Nucleus accumbens (tissue), 56 donors: ENCODE measurements at places on chromosomes 7 and 10.

DNA sequence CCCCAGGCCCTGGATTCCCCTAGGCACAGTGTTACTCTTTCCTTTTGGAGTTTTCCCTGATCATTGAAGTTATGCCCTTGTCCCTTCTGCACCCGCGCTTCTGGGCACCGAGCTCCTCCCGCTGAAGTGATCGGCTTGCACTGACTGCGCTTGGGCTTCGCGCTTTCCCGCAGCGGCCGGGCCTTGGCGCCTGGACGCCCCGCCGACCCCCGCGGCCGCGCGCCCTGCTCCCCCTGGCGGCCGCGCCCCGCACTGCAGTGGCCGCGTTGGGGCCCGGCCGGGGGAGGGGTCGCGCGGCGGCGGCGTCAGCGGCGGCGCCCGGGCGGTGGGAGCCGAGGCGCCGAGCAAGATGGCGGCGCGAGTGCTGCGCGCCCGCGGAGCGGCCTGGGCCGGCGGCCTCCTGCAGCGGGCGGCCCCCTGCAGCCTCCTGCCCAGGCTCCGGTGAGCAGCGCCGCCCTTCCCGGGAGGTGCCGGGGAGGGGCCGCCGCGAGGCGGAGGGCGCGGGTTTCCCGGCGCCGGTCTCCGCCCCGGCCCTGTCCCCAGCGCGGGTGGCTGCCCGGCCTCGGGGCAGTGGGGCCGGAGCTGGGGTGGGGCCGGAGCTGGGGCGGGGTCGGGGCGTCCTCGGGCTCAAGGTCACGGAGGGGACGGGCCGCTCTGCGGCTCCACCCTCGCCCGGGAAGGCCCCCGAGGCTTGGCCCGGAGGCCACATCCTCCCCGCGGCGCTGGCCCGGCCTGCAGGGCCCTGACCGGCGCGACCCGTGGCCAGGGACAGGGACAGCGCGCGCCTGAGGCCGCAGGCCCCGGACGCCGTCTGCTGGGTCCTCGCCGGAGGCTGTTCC, at the start of gene NIPSNAP2:
Gene NIPSNAP2 (plus strand): TSS at position 325 of the 839 bp plus-strand sequence. CDS start 25 bp downstream, at position 350.
- peak; percentile 64 for DNase-seq

GRCh38 chr7:117129521-117129955, 176.2 kb downstream of the ST7 start:
- DNase-seq, result no peak

- DNase-seq, result no peak
Measured at GRCh38 chr7:141928845-141929195, 12.6 kb downstream of the OR9A4 start.

- DNase-seq, result no peak
Measured at GRCh38 chr10:16581202-16581601, 59.5 kb upstream of the C1QL3 start.

DNA sequence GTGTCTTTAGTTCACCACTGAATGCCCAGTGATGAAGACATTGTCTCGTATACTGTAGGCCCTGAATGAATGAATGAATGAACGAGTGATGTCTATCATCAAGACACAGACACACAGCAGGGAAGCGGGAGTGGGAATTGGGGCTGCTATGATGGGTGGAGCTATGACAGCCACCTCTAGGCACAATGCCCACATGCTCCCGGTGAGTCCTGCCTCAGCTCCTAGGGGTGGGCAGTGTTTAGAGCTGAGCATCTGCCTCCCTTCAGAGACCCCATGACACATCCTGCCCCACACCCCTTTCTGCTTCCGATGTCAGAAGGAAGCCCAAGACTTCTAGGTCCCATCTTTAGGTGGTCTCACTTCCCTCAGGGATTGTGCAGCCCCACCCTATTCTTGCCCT, 714.1 kb downstream of the PARD3 start:
- no peak for DNase-seq

GRCh38 chr7:124310934-124311390, 278.1 kb upstream of the TMEM229A start:
- no peak for DNase-seq

DNA sequence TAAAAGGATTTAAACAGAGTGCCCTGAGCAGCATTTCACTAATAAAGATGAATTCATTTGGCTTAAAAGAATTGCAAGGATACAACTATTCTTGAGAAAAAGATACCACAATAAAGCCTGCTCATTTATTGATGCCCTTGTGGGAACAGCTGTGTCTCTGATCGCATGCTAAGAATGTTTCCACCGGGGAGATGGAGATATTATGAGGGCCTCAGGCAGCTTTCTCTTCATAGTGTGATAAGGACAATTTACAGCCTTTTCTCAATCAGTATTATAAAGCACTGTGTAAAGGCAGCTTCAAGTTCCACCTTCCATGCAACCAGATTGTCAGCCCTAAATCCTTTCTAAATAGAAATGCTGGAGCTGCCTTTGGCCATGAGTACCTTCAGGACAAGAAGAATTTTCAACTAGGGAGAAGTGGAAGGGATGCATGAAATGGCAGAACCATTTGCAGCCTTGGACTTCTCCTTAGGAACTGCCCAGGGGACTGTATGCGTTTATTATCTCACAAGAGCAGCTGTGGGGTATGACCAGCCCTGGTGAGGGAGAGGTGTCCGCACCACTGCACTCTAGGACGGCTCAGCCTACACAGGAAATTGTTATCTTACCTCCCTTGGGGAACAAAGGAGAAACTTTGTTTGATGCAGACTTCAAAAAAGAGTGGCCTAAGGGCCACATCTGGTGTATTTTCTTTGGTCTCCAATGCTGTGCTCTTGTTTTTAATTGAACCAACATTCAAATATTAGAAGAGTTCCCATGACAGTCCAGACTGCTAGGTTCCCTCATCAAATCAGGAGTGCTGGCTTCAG, 116.9 kb upstream of the PCGF5 start:
- DNase-seq, result no peak

GRCh38 chr7:15345216-15345615, 216.6 kb downstream of the AGMO start:
- DNase-seq, result no peak

DNA sequence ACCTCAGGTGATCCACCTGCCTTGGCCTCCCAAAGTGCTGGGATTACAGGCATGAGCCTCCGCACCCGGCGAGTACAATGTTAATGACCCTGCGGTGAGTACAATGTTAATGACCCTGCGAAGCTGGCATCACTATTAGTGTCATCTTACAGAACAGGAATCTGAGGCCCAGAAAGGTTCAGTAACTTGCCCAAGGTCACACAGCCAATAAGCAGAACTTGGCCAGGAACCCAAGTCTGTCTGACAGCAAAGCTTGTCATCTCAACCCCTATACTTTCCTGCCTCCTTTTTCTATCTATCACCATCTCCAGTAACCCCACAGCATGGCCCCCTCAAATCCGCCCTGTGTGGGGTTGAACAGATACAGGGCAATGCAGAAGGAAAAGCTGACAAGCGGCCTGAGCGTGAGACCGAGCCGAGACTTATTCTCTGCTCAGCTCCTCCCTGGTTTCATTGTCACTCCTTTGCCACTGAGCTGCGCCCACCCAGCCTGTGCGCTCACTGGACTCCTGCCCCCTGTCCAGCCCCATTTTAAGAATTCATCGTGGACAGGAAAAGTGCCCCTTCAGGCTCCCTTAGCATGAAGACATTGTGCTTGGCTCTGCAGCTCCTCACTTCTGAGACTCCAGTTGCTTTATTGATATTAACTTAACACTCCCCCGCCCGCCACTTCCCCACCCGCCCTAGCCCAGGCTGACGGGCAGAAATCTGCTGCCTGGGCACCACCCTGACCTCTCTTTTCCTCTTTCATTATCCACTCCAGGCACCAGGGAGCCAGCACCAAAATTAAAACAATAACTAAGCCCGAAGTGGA, 58.1 kb upstream of the LBX1 start:
- DNase-seq, result no peak

DNA sequence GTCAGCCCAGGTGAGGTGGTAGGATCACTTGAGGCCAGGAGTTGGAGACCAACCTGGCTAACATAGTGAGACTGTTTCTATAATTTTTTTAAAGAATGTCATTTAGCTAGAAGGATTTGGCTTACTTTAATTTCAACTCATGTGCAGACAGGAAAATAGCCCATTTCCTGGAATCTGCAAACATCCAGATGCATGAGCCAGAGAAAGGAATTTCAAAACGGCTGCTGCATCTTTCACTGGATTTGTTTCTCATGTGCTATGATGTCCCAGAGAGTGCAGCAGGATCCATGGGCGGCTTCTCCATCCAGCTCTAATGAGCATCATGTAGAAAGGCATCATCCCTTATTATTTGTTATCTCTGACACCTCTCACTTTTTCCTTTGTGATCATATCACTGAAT, 149.3 kb downstream of the GALNT17 start:
- no peak for DNase-seq

- DNase-seq, result no peak
Measured at GRCh38 chr10:124072106-124072505, 21.3 kb downstream of the CHST15 start.

- DNase-seq, result no peak
Measured at GRCh38 chr7:14687241-14687640, 215.3 kb downstream of the DGKB start.

DNA sequence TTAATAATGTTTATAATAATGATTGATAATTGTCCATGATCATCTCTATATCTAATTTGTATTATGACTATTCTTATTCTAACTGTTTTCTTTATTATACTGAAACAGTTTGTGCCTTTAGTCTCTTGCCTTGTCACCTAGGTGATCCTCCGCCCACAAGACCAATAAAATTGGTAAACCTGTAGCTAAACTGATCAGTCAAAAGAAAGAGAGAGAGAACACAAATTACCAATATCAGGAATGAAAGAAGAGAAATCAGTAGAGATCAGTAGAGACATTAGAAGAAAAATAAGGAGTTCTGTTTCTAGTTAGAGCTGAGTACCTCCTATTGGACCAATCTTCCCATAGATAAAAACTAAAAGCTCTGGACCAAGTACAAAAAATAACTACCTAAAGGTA, 6.1 kb upstream of the COA1 start:
- no peak for DNase-seq

DNA sequence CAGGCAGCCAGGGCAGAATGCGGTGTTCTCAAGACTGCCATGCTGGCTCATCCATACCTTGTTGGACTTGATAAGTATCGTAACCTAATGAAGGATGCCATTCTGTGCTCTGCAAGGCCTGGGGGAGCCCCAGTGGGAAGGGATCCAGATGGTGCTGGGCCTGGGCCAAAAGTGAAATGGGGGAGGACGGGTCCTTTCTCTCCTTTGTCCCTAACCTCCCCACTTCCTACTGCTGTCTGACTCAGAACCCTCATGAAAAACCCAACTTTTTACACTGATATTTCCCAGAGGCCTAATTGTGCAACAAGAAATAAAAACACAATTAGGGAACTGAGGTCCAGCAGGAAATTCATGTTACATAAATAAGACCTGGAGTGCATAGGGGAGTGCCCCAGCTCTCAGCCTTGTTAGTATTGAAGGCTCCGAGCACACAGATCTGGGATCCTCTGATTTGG, 193.7 kb upstream of the SVIL start:
- no peak for DNase-seq

GRCh38 chr7:140698477-140698876, 2.0 kb downstream of the NDUFB2 start:
- DNase-seq, result no peak

DNA sequence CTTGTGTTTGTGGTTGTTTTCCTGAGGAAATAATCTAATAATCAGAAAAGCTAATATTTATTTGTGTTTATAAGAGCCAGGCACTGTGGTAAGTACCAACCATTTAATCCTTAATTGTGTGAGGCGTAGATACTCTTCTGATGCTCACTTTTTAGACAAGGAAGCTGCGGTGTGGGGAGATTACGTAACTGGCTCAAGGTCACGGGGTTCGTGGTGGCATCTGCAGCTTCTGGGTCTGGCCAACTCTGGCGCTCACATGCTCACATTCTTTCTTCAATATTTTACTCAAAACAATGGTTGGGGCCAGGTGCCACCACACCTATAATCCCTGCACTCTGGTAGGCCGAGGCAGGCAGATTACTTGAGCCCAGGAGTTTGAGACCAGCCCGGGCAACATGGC, 77.6 kb downstream of the RALA start:
- no peak for DNase-seq

GRCh38 chr7:44058759-44059218, 6.6 kb downstream of the PGAM2 start:
- no peak for DNase-seq

DNA sequence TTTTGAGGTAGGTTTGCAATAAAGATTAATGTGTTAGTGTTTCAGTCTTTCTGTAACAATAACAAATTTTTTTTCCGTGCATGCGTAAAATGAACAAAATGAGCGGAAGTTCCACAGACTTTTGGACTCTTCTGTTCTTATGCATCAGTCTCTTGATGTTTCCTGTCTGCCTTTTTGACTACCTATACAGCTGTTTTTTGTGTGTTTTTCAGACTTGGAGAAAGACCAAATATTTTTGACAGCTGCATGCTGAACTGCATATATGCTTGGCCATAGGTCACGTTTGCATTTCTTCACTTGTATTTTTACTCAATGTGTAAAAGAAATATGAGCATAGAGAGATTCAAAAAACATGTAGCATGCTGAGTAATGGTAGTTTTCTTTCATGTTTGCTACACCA, 119.3 kb downstream of the BBS9 start:
- no peak for DNase-seq

DNA sequence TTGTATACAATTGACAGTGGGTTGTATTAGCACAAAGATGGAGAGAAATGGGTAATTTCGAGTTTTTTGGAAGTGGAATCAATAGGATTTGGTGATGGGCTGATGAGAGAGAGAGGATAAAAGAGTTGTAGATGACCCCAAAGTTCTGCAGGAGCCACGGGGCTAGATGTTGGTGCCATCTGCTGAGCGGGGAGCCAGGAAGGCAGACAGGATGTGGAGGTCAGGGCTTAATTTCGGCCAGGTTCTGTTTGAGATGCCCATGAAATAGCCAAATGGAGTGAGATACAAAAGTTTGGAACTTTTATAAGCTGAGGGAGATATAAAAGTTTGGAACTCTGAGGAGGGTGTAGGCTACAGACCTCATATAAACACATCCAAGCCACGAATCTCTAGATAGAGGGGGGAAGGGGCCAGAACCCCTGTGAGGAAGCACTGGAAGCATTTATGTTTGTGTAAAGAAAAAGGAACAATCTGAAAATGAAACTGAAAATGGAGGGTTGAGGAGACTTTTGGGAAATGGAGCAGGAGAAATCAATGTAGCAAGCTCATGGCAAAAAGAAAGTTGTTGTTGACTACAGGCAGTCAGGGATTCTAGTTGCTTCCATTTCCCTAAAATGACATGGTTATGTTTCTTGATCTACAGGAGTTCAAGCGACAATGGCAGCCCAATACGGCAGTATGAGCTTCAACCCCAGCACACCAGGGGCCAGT, 2.2 kb downstream of the GIMAP4 start:
- no peak for DNase-seq

DNA sequence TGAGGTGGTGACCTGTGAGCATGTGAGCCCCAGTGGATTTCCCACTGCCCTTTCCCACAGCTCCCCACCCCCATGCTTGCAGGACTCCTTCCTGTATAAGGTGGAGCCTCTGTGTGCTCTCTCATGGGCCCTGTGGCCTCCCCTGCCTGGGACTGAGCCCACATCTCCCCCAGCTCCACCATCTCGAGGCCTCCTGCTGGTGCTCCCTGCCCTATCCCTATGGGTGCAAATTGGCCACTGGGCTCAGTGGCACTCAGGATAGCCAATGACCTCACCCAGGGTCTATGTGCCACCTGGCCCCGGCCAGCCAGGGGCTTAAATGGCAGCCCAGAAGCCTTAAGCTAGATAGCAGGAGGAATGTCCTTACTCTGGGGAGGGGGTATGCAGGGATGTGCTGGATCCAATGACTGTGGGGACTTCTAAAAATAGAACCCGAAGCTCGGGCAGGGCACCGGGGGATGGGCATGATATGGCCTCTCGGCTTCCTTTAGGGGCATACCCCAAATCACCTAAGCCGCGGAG, 2.0 kb downstream of the LDB3 start:
- DNase-seq, result no peak

GRCh38 chr7:116699722-116700120, 27.7 kb downstream of the MET start:
- DNase-seq, result no peak

GRCh38 chr10:62069452-62070178, 168.1 kb downstream of the ARID5B start:
- DNase-seq, result no peak
